Esophagus squamous epithelium (tissue), 5 donors: ENCODE measurements at places on chromosomes 2 and 18. TPM values are rescaled to one million over a fixed set of nuclear protein-coding genes. Genes with fewer than 3 reads are reported as not detected.

The KLHL41 gene
- total RNA-seq = not detected

The CFAP53 gene
- not detected for total RNA-seq

The LHCGR gene
- not detected for total RNA-seq

DNA sequence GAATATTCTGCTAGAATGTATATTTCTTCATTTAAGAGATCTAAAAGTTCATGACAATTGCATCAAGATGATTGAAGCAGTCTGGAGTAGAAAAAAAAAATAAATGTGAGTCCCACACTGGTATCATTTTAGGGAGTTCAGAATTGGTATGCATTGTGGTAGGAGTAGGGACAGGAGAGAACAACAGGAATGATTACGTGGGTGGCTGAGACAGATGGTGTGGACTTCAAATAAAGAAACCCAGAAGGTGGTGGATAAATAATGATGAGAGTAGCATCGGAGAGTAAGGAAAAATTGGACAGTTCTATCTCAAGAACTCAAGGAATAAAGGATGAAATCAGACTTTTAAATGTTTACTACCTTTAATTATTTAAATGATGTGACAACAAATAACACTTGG, 289.6 kb downstream of the GALNT13 start:
- no peak for DNase-seq
- no peak overlapping the region for H3K27ac ChIP-seq
- no peak overlapping the region for H3K4me3 ChIP-seq
- no peaks in the 10 kb centered on the region for H3K4me1 ChIP-seq

DNA sequence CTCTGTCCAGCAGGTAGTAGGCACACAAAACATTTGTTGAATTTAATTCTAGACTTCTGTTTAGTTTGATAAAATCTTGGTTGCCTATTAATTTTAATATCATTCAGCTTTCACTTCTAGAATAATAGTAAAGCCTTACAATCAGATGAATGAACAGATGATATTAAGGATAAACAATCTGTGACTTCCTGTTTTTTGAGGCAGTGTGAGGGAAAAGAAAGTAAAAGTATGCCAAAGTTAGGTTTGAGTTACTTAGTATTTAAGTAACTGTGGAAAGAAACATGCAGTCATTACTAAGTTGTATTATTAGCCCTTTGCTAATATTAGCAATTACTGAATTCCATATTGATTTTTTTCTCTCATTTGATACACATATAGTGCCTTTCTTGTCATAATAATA, 31.5 kb downstream of the EPB41L5 start:
- no peaks in the 10 kb centered on the region for H3K36me3 ChIP-seq
- no peaks in the 10 kb centered on the region for H3K27me3 ChIP-seq
- H3K27ac ChIP-seq = no peak overlapping the region
- no peak for DNase-seq
